ENCODE measurements at places on chromosomes 1 and 21.

DNA sequence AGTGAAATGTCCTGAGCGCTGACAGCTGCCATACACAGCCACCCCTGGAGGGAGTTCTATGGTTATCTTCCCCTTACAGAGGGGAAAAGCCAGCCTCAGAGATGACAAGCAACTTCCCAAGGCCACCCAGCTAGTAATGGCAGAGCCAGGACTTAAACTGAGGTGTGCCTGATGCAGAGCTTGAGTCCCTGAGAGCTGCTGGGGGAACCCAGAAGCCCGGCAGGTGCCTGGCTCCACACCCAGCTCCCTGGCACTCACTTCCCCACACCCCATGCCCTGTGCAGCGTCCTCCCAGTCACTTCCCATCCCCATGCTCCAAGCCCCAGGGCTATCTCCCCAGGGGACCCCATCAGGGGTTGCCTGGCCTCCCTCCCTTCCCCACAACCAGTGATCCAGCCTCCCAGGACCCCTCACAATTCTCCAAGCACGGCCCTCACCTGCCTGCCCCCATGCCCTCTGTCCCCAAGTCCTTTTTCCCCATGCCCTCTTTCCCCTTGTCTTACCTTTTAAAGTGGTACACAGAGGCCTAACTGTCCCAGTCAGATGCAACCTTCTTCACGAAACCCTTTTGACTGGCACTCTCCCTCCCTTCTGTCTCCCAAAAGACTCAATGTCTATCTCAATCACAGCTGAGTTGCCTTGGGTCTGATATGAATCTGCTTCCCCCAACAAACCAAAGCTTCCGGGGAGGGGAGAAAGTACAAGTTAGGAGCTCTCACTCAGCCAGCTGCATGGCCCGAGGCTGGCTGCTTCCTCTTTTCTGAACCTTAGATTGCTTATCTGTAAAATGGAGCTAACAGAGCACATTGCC is 39.8 kb upstream of the LRP8 start:
- no peak for DNase-seq

DNA sequence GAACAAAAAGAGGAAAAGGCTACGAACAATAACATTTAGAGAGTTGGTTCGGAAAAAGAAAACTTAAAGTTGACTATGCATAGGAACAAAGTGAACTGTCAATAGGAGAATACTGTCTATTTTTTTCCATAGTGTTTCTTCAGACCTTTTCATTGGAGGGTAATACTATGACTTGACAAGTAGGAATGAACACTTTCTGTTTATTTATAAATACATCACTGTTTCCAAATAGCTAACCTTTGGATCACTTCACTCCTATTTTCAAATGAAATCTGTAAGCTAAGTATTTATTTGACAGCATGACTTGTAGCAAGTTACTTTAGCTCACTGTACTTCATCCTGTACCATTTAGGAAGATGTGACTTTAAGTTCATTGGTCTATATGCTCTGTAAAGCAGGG is 221.3 kb downstream of the COL24A1 start:
- DNase-seq, result no peak

GRCh38 chr1:219298571-219299148 is 125.0 kb downstream of the LYPLAL1 start:
- no peak for DNase-seq

- peak; percentile 91 for DNase-seq
These were observed 73.9 kb downstream of the PLXNA2 start for GRCh38 chr1:208170252-208170651.

DNA sequence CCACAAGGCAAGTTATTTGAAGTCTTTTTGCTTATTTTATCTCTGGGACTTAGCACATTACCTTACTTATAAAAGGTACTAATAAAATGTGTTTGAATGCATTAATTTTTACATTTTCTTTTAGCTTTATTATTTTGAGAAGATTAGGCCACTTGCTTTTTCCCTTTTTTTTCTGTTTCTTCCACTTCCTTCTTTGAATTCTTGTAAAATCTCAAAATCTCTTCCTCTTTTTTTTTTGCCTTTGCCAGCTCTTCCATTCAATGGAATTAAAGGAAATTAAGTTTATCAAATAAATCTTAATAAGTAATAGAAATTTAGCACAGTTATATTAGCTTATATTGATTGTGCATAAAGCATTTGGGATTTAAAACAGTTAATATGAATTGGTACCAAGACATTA is 260.9 kb downstream of the SRGAP2C start:
- DNase-seq, result no peak

GRCh38 chr1:86190873-86191272 is 34.3 kb upstream of the COL24A1 start:
- DNase-seq, result no peak

DNA sequence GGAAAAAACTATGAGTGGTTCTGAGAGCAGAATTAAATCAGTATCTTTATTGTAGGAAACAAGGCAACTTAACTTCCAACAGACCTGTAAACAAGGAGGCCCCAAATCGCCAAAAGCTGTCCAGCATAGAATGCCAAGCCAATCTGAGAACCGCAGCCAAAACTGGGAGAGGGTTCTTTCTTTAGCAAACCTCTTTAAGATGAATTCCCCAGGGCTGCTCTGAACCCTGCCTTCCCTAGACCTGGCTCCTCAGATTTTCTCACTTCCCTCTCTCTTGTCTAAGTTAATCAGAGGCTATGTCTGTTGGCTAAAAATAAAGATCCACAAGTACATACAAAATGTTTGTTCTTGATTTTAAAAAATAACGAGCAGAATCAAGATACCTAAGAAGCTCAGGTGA is 141.4 kb downstream of the SMYD3 start:
- DNase-seq, result no peak

GRCh38 chr1:61605607-61606321 is 119.2 kb downstream of the TM2D1 start:
- no peak for DNase-seq

- no peak for DNase-seq
These were observed 202.1 kb upstream of the SGIP1 start for GRCh38 chr1:66331658-66332547.

- DNase-seq, result no peak
These were observed 14.9 kb upstream of the GNPAT start for GRCh38 chr1:231226156-231226555.

- DNase-seq, result no peak
These were observed 23.7 kb upstream of the PEF1 start for GRCh38 chr1:31668303-31668883.

- DNase-seq, result no peak
These were observed 17.1 kb upstream of the XPR1 start for GRCh38 chr1:180614730-180615129.

DNA sequence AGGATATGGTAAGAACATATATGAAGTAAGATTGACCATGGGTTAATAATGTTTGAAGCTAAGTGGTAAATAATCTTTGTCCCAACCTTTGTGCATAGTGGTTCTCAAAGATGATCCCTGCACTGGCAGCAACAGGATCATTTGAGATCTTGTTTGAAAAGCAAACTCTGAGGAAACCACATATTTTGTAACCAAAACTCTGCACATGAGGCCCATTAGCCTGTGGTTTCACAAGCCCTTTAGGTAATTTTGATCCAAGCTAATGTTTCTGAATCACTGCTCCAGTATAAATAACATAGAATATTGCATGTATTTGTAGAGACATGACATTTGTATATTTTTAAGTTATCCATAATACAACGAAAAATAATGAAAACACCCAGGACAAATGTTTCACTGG is 147.9 kb upstream of the RGS18 start:
- no peak for DNase-seq

DNA sequence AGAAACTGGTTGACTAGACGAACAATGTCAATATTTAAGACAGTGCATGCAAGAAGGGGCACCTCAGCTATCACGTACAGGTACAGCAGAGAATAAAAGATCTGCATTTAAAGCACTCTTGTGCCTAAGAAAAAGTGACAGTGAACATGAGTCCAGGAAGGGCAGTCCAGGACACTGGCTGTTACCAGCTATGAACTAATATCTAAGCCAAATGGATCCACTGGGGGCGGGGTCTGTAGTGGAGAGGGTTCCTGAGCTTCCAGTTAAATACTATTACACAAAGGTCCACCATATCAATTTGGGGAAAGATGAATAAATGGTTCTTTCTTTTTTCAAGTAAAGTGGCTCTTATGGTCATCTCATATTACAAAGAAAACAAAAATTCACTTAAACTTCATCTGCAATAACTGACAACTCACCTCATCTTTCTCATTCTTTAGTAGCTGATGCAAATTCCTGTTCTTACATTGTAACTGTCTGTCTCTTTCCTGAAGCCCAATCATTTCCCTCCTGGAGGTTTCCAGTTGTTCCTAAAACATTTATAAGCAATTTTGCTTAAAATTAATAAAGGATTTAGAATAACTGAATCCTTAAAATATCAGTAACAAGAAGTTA is 24.5 kb downstream of the SSX2IP start:
- no peak for DNase-seq

GRCh38 chr1:185971688-185972087 is 237.5 kb downstream of the HMCN1 start:
- DNase-seq, result no peak

- DNase-seq, result no peak
These were observed 835 bp downstream of the UHMK1 start for GRCh38 chr1:162498496-162498810.

- DNase-seq, result no peak
These were observed 7.5 kb upstream of the CTPS1 start for GRCh38 chr1:40971966-40972365.

DNA sequence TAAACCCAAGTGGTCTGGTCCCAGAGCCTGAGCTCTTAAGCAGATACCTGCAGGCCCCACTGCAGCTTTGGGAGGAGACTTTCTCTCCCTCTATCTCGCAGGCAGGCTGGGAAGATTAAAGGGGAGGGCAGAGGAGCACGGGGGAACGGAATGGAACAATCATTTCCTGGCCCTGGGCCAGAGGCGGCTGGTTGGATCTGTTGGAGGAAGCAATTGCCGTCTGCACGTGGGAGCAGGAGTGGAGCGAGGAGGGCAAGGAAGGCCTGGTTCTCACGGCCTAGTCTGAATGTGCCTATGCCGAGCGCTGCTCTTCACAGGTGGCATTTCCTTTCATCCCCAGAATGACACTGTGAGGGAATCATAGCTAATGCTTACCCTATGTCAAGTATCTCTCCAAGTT is 23.7 kb downstream of the NKAIN1 start:
- DNase-seq, result no peak

DNA sequence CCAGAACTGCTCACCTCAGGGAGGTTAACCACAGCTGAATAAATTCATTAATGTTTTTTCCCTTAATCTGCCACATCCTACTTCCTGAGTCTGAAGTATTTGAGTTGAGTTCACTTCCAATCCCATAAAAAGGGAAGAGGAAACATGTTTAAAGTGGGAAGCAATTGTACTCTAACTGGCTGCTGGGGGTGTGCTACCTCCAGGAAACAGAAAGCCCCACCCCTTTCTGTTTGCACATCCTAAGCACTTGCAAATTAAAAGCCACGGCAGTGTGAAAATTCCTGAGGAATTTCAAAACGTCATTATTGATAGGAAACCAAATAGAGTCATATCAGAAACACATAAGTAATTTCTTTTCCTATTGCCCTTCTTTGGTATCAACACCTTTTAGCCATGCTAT is 307.0 kb upstream of the NR5A2 start:
- DNase-seq, result no peak

GRCh38 chr1:57254022-57254421 is 169.8 kb downstream of the DAB1 start:
- DNase-seq, result no peak

DNA sequence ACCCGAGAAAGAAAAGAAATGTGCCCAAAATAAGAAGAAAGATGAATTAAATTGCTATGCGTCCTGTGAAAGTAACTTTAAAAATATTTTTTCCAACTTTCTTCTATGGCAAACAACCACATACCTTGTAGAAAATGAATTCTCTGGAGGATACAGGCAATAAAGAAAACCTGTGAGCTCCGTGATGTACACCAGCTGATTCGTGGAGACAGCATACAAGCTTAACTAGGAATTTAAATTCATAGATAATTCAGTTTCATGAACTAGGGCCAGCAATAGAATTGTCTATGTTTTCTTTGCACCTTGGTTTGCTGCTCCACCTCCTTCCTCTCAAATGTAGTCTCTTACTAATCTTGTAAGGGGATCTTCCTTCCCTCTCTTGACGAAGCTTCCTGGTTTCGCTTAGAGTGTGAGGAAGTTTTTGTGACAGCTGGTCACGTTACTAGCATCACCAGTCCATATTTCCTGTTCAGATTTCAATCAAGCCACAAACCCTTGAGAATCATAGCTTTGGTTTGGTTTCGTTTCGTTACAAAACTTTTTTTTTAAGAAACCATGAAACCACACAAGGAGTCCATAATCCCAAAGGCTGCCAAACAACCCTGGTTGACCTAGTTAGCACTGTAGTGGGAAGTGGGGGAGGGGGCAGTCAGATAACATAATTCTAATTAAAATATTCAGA is 35.8 kb downstream of the GREM2 start:
- DNase-seq, result no peak

GRCh38 chr1:118148034-118148433 is 37.0 kb downstream of the SPAG17 start:
- DNase-seq, result no peak

- DNase-seq, result no peak
These were observed 48.0 kb downstream of the SIPA1L2 start for GRCh38 chr1:232581932-232582331.

DNA sequence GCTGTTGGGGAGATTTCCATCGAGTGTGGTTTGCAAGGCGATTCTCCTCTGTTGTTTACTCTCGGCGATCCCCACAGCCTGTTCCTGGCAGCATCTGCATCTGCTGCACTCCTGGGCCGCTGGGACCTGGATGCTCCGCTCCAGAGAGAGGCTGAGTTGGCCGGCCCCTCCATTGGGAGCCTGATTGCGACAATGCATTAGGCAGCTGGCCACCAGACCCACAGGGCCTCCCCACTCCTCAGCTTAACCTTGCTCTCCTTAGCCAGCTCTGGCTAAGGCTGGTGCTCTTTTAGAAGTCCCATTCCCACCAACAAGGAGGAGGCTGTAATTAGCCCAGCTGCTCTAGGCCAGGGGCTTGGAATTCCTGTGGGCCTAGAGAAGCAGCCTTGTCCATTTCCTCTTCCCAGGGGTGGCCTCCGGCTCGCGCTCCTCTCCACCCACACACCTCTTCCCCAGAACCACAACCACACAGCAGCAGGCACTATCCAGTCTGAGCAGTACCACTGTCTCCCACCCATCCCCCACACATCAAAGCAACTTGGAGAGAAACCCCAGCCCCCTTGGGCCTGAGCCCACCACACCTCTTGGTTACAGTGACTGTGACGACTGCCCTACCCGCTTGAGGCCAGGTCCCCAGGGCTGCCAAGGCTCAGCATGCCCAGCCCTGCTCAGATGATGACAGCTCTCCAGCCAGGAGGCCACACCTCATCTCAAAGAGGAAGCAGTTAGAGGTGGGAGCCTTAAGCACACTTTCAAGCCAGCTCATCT is 193.8 kb upstream of the EDN2 start:
- DNase-seq, result no peak

DNA sequence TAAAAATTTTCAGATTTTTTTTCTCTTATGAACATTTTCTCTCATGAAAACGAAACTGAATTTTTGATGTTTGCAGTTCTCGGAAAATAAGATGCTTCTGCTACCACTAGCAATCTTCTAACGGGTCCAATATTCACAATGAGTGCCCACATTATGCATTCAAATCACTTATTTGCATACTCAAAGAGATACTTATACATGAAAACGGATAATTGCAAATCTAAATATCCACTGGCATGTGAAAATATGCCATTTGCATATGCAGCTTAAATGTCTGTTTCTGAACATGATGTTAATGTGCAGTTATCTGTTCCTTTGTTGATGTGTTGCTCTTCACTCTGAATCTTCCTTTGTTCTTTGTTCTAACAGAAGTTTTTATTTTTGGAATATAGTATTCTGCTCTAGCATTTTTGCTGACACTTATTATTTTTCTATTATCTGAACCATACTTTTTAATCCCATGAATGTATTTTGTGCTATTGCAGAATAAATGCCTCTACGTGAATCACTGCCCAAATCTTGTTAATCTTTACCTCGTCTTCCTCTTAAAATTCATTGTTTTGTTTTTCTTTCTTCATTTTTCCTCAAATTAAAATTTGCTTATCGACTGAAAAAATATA is 259.4 kb upstream of the BRINP3 start:
- DNase-seq, result no peak

Data from NCI-H1436 treated with DMSO at 0.1 percent for 48 hours (cell line).